Kidney (tissue), 22 donors: ENCODE measurements at places on chromosomes 5 and 9. TPM values are rescaled to one million over a fixed set of nuclear protein-coding genes. Genes with fewer than 3 reads are reported as not detected.

DNA sequence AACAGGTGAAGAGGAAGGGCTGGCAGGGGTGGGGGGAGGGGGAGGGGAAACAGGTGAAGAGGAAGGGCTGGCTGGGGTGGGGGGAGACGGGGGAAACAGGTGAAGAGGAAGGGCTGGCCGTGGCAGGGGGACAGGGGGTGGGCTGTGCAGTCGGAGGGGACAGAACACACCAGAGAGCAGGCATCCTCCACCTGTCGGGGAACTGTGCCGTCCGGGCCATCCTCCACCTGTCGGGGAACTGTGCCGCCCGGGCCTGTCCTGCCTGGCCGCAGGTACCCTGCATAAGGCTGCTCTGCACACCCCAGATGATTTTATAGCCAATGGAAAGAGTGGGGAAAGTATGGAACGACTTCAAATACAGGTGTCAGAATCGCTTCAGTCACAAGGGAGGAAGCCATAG lies 32.5 kb upstream of the PPP1R26 start:
- DNase-seq, result no peak

GRCh38 chr9:131817627-131818026 lies 77.8 kb upstream of the RAPGEF1 start:
- no peak for DNase-seq

SPATA31E1 gene
- total RNA-seq, result not detected

DNA sequence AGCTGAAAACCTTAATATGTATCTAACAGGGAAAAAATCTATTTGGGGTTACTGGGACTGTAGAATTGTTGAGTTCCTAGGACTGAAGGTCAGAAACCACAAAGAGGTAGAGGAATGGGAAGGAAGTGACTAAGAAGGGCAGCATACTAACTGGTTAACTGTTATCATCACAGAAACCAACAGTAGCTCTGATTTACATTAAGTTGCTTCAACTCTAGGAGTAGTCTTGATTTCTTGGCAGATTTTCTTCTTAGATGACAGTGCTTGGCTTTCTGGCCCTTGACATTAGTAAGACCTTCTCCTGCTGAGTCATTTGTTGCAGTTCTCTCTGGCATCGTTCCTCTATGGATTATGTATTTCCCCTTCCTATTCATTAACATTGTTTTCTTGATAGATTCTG lies 116.1 kb upstream of the RASA1 start:
- DNase-seq, result no peak

- DNase-seq, result no peak
These were observed 13.3 kb upstream of the COL5A1 start for GRCh38 chr9:134628354-134628736.

DNA sequence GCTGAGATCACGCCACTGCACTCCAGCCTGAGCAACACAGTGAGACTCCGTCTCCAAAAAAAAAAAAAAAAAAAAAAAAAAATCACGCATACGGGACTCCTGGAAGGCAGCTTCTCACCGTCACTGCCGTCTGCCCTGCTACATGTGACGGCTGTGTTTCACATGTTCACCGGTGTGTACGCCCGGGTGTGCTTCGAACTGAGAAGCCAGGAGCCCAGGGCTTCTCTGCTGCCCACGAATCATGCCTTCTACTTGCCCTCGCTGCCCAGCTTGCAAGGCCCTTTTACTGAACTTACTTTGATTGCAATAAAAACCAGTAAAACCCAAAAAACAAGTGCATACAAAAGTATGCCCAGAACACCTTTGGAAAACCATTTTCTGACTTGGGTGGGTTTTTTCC lies 5.8 kb upstream of the NKD2 start:
- DNase-seq, result no peak

GRCh38 chr5:77993141-77993854 lies 217.2 kb upstream of the TBCA start:
- no peak for DNase-seq

DNA sequence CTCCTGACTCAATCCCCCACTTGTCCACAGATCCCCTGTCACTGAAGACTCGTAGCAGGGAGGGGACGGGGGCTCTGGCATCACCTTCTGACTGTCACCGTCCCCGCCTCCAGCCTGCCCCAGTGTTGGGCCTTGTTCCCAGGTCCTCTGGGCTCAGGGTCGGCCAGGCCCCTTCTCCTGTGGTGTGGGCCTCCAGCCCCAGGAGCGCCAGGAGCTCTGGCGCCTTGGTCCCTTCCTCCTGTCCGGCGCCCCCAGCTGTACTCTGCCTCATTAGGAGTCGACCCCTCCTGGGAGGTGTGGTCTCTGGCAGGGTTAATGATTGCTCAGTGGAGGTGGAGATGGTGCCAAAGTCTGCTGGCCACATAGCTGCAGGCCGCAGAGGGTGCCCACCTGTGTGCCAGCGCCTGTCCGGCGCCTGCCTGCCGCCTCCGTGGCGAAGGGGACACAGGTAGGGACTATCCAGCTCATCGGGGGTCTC lies at the start of gene CDHR2:
CDHR2 (plus strand) TSS at position 376 of the 478 bp plus-strand sequence. CDS start 16,011 bp downstream, outside the sequence.
- peak; percentile 80 for DNase-seq

TXNDC15 gene
- total RNA-seq, result 78.0 TPM

GRCh38 chr5:179141867-179142266 lies 81.7 kb downstream of the ZNF354C start:
- no peak for DNase-seq

GRCh38 chr5:137856916-137857862 lies 10.5 kb upstream of the MYOT start:
- DNase-seq, result no peak

GMCL2 gene
- not detected for total RNA-seq

FAM240B gene
- not detected for total RNA-seq
